ENCODE measurements at places on chromosomes 1 and 21.

DNA sequence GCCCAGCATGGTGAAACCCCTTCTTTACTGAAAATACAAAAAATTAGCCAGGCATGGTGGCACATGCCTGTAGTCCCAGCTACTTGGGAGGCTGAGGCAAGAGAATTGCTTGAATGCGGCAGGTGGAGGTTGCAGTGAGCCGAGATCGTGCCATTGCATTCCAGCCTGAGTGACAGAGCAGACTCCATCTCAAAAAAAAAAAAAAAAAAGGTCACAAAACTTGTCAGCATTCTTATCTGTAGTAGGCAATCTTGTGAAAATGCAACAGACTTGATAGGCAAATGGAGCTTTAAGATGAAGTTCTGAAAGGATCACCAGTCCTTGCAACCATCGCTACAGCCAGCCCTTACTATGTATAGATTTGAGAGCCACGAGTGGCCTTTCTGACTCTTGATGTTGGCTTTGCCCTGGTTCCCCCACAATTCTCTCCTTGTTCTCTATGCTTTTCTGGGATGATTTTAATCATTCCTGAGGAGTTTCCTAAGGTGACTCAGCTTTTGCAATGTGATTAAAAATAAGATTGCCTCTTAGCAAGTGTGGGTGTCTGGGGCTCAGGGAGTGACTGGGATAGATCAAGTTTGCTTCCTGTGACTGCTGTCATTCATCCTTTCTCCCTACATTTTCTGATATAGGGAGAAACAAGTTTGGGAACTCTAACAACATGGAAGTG, 7.1 kb upstream of the MAP1LC3C start:
- no peak for DNase-seq

GRCh38 chr1:209585197-209585596, 1.7 kb downstream of the CAMK1G start:
- no peak for DNase-seq

DNA sequence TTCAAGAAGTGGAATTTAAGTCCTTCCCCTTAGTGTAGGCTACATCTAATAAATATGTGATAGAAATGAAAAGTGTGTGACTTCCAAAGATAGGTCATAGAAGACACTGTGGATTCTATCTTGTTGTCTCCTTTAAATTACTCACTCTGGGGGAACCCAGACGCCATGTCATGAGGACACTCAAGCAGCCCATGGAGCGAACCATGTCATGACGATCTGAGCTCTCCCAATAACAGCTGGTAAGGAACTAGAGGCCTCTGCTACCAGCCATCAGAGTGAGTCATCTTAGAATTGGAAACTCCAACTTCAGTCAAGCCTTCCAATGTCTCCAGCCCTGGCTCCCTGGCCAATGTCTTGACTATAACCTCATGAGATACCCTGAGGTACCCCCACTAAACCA, 6.3 kb downstream of the COA7 start:
- no peak for DNase-seq

DNA sequence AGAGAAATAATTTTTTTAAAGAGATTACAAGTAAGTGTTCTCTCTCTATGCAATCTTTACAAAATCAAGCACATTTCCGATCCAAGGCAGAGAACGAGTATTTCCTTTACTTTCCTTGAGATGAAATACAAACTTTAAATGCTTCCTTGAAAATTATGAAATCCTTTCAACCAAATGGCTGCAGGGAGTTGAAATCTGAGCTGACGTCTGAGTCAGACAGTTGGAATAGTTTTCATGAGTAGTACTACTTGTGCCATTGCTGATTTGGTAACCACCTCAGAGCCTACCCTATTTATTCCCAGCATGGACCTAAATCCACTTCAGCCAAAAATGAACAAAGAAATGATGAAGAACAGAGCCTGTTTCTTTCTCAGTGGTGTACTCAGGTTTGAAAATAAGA, 183.6 kb downstream of the GIPC2 start:
- no peak for DNase-seq

DNA sequence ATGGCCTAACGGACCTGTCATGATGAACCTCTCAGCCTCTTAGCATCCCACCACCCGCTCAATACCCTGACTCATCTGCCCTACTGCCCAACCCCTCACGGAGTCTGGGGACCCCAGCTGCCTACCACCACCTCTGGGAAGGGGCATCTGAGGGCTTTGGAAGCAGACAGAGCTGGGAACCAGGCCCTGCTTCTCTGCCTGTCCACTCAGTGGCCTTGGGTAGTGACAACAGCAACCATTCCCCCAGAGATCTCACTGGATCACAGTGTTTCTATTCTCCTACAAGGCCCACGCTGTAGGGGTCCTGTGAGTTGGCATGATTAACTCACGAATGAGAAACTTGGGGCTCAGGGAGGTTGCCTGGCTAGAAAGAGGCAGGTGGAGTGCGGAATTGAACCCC, 32.5 kb upstream of the DMBX1 start:
- no peak for DNase-seq

- DNase-seq, result no peak
Measured at GRCh38 chr1:247475793-247476192, 17.9 kb upstream of the OR2B11 start.

DNA sequence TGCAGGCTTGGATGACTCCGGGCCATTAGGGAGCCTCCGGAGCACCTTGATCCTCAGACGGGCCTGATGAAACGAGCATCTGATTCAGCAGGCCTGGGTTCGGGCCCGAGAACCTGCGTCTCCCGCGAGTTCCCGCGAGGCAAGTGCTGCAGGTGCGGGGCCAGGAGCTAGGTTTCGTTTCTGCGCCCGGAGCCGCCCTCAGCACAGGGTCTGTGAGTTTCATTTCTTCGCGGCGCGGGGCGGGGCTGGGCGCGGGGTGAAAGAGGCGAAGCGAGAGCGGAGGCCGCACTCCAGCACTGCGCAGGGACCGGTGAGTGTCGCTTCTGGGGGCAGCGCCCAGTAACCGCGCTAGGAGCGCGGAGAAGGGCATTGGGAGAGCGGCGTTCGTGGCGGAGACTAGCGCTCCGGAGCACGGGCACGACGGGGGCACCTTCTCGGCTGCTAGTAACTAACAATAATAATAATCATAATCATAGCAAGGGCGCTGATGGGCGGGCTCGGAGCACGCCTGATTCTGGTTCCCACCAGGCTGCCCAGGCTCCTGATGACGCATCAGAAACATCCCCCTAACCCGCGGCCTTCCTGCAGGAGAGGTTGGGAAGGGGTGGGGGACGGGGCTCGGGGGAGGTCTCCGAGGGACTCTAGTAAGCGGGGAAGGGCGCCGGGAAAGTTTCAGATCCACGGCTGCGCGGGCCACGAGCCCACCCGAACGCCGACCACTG, at the start of gene MX1:
MX1 (plus strand) TSS at position 286 of the 722 bp plus-strand sequence. CDS start 5,832 bp downstream, outside the sequence.
- DNase-seq, result peak; percentile 64

DNA sequence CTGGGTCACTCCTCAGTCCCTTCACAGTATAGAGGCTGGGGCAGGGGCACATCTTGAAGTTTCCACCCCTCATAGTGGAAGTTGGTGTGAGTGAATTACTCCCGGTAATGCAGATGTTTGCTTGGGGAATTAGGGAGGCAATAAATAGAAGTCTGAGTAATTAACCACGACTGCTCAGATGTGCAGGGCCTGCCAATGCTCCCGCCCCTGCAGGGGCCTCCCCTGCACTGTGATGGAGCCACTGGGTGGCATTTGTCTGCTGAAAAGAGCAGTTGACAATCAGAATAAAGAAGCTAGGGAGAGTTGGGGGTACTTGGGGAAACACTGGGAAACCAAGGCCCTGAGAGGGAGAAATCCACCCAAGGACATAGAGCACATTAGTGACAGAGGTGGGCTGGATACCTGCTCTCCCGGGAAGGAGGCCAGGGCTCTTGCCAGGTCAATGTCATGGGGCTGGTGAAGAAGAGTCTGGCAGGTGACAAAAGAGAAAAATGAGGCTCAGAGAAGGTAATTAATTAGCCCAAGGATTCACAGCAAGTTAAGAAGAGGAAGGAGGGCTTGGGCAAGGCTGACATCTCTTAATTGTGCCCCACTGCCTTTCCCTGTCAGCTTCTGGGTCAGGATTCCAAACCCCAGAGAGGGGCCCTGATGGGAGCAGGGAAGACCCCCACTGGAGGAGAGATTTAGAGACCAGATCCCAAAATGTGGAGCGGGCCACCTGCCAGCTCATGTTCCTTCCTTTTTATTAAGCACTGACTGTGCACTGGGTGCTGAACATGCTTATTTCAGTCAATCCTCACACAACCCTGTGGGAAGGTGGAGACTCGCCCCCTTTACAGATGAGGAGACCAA, 436.2 kb downstream of the MATN1 start:
- DNase-seq, result no peak

DNA sequence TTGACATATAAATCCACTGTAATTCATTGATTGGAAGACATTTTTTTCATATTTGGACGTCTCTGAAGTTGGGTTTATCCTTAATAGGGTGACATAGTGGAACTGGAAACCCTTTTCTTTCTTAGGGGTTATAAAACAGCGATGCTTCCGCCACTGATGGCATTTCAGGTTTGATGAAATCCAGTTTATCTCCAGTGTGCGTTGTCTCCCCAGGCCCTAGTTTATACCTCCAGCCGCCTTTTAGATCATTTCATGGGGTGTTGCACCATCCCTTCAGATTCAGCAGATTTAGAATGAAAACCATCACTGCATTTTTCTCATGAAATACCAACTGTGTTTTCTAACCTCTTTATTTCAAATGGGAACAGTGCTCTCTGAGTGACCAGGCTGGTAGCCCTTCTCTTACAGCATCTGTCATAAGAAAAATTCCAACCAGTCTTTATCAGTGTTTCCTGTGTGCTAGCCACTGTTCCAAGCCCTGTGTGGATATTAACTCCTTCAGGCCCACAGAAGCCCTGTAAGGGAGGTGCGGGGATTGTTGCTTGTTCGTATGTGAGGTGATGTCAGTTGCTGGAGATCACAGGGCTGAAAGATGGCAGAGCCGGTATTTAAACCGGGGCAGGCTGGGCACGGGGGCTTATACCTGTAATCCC, 19.0 kb downstream of the H6PD start:
- DNase-seq, result no peak

- no peak for DNase-seq
Measured at GRCh38 chr21:43908167-43908566, 43.1 kb downstream of the AGPAT3 start.

DNA sequence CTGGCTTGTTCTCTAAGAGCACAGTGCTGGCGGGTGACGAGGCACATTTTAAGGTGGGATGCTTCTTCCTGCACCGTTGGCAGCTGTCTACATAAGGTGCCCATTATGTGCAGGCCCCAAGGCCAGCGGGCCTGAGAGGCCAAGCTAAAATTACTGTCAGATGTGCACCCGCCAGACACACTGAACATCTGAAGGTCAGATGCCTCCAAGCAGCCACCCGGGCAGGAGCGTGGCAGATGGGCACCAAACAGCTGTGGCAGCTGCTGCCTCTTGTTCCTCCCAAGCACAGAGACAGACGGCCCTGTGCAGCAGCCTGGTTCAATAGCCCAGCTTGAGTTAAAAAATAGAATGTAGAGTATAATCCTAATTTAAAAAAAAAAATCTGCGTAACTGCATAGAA, 211.9 kb upstream of the EDN2 start:
- no peak for DNase-seq

- DNase-seq, result no peak
Measured at GRCh38 chr1:190104961-190105360, 372.7 kb downstream of the BRINP3 start.

- DNase-seq, result no peak
Measured at GRCh38 chr1:205247130-205247921, 19.6 kb downstream of the TMCC2 start.

DNA sequence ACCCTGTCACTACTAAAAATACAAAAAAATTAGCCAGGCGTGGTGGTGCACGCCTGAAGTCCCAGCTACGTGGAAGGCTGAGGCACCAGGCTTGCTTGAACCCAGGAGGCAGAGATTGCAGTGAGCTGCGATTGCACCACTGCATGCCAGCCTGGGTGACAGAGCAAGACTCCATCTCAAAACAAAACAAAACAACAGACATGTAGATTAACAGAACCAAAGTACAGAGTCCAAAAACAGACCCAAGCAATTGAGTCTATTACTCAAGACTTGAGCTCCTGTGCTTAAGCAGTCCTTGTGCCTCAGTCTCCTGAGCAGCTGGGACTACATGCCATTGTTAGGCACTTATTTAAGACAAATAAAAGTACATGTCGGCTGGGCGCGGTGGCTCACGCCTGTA, 9.5 kb upstream of the ACOT11 start:
- no peak for DNase-seq

GRCh38 chr1:158227904-158228623, 26.2 kb upstream of the CD1A start:
- DNase-seq, result no peak

GRCh38 chr1:186442651-186443375, 18.1 kb downstream of the PDC start:
- DNase-seq, result no peak

GRCh38 chr1:171267391-171267790, 19.1 kb downstream of the FMO1 start:
- DNase-seq, result no peak

DNA sequence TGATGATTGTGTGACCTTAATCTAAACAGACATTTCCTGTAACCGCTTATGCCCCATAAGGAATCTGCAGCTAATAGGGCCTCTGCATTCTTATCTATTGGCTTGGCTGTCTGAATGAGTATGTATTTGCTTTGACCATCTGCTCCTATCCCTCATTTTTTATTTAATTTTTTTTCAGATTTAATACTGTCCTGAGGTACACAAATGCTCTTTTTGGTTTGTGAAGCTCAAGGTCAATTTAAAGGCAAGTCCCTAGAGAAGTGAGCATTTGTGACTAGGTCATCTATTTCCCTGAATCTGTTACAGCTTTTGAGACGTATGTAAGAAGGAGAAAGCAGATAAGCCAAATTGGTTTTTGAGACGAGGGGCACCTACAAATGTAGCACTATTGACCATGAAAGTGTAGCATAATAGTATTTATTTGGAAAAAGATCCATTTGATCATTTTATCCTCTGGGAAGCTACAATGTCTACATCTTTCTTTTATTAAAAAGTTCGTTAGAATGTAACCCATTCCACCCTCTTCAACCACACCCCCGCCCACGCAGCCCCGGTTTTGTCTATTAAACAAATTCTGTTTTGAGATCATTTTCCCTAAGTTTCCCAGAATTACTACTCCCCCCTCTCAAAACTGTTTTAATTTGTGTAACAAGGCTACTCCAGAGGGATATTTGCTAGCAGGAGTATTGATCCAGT, 69.2 kb upstream of the HSPA13 start:
- DNase-seq, result no peak

Data from T-helper 17 cell (primary cell).